ENCODE measurements at places on chromosomes 1 and 21.

DNA sequence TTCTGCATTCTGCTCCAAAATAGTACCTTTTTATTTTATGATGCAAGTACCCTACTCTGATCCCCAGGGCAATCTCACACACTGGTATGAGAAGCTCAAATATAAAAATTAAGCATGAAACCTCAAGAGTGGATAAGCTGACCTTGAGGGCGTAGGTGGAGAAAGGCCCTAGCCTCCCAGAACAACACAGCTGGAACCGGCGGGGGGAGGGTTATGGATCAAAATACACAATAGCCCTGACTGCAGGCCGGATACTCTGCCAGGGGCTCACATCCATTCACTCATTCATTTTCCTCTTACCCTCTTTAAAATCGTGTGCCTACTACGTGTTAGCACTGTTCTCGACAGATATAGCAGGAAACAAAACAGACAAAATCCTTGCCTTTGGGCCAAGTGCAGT lies 32.8 kb upstream of the ECE1 start:
- DNase-seq, result no peak

DNA sequence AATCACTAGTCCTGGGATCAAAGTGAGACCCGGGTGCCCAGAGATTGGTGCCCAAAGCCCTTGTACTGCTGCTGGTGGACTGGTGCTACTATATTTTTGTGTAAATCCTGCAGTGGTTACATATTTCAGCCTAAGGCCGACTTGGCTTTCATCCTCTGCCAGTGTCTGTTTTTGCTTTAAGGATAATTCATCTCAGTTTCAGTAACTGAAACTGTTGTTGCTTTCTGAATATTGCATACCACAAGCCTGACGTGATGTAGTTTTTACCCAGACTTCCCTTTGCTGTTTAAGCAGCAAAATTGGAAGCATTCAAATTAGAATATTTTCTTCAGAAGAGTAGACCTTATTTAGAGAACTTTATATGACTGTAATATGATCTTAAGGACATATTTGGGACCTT lies 341.8 kb downstream of the RYR2 start:
- DNase-seq, result no peak

- DNase-seq, result no peak
These were observed 586 bp downstream of the COL24A1 start for GRCh38 chr1:86155807-86156565.

DNA sequence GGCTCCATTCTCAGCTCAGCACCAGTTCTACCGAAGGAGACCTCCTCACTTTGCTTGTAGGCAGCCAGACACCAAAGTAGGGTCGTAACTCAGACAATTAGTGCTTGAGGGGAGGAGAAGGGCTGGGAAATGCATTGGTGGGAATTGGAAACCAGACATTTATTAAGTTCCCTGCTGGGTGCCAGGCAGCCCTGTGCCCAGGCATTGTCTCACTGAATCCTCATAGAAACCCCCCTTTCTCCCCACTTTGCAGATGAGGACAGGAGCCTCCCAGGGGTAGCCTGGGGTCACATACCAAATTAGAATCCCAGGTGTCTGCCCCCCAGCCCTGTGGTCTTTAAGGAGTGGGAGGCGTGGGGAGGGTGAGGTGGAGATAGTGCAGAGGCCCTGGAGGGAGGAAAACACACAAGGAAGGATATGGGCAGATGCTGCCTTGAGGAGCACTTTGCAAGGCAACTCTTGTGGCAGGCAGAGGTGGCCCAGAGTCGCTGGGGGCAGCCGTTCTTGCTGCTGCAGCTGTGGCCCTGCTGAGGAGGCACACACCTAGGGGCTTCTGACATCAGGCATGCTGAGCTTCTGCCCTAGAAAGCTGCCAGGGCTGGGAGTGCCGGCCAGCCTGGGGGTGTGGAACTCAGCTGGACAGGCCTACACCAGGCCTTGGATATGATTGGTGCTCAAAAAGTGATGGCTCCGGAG lies 29.4 kb downstream of the CDK18 start:
- no peak for DNase-seq

DNA sequence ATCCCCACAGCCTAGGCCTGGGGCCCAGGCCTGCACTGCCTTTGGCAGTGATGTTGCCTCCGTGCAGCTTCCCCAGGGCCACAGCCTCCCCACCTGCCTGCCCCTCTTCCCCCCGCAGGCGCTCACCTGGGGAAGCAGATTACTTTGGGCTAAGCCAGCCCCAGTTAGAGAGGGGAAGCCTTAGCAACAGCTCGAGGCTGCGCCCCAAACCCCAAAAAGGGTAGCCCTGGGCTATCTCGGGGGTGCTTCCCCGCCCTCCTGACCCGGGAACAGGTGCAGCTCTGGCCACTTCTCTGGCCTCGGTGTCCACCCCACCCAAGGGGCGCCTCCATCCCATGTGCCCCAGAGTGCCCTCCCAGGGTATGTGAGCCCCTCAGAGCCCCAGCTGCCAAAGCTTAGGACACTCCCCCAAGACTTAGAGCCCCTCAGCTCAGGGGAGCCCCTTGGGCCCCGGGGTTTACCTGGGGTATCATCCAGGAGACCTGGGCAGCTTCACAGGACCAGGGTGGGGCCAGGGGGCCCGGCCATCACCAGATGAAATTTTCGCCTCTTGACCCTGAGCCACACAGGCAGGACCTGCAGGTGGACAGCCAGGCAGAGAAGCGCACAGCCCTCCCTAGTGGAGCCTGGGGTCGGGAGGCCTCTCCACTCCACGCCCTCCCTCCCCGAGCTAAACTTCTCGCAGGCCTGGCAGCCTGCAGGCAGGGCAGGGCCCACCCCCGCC lies 3.3 kb upstream of the TTC34 start:
- no peak for DNase-seq

DNA sequence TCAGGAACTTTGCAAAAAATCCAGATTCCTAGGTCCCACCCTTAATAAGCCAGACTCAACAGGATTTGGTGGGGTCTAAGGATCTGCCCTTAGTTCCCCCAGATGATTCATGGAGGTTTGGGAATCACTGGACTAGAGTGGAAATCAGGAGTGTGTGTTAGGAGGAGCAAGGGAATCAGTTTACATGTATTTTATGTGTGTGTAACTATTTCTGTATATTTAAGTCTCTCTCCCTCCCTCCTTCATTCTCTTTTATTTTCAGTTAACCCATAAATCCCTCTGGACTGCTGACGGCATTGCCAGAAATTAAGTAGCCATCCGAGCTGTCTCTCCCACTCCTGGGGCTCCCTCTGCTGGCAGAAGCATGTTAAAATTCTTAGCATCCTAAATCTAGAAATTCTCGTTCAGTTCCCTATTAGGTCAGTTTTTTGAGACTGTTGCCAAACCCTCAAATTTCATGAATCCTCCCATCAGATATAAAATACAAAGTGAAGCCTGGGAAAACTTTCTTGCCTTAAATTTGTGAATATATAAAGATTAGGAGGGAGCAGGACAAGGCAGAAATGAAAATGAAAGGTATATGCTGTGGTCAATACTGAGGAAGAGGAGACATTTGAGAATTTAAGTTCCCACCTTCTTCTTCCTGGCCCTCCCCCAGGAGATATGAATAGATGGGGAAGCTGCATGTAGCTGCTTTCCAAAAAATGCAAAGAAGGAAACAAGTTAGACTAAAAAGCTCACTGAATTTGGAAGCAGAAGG lies 11.7 kb upstream of the HSD11B1 start:
- no peak for DNase-seq

DNA sequence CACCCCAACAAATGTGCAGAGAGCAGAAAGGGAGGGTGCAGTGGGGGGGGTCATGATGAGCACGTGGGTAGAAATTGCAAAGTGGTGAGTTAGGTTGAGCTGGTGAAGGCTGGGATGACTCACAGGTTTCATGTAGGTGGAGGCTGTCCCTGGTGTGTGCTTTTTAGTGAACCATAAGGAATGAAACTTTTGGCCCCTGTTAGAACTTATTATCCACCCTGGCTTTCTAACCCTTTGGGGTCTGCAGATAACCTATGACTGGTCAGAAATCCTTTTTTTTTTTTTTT lies 46.9 kb downstream of the DOP1B start:
- no peak for DNase-seq

GRCh38 chr21:42062236-42063022 lies 8.7 kb upstream of the UMODL1 start:
- no peak for DNase-seq

DNA sequence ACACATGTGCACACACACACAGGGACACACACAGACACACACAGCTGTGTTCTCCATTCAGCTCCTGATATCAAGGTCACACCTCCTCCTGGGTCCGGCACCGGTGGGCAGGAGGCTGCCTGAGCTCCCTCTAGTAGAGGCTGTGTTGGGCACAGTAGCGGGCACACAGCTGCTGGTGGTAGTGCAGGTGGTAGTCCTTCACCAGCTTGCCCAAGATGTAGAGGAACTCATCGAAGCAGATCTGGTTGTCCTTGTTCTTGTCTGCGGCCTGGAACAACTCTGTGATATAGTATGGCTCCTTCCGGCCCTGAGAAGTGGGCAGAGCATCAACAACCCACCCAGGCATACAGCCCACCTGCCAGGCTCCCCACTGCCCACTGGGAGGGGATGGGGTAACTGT lies 5.6 kb upstream of the S100A8 start:
- DNase-seq, result no peak

DNA sequence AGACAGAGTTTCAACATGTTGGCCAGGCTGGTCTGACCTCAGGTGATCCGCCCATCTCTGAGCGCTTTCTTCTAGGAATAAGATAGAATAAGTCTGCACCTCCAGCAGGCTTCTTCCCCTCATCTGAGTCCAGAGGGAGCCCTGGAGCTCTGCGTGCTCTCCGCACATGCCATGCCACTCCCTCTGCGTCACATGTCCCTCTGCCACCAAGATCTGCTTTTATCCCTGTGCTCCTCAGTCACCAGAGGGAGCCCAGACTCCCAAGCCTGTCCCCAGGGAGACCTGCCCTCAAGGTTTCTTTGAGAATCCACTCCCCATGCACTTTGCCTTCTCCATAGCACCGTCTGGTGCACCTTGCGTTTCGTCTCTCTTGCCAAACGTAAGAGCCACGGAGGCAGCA lies 213.0 kb downstream of the CAMTA1 start:
- DNase-seq, result no peak

- no peak for DNase-seq
These were observed 12.4 kb downstream of the NRIP1 start for GRCh38 chr21:15052459-15052763.

DNA sequence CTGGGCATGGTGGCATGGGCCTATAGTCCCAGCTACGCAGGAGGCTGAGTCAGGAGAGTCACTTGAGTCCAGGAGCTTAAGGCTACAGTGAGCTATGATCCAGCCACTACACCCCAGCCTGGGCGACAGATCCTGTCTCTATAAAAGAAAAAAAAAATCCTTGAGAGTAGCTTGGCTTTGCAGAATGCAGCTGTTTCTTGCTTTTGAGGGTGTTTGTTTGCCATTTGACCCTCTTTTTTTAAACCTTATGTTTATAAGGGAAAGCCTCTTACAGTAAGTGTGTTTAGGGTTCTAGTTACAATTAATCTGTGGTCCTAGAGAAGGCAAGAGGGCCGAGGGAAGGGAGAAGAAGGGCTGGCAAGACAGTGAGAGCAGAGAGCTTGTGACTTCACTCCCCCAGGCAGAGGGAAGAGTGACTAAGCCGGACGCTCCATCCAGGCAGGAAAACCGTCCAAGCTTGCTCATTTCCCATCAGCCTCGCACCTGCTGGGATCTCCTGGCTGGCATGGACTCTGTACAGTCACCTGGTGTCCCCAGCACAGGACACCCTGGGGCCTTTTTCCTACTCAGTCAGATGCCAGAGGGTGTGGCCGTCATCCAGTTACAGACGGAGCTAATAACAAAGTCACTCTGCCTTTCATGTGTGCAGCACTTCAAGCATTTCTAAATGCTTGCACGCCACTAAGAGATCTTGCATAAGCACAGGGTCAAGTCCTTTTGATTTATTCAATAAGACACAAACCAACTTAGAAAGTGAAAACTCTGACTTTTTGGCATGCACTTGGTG lies 55.5 kb upstream of the PSEN2 start:
- no peak for DNase-seq

GRCh38 chr1:195740862-195741261 lies 867.4 kb downstream of the KCNT2 start:
- no peak for DNase-seq

DNA sequence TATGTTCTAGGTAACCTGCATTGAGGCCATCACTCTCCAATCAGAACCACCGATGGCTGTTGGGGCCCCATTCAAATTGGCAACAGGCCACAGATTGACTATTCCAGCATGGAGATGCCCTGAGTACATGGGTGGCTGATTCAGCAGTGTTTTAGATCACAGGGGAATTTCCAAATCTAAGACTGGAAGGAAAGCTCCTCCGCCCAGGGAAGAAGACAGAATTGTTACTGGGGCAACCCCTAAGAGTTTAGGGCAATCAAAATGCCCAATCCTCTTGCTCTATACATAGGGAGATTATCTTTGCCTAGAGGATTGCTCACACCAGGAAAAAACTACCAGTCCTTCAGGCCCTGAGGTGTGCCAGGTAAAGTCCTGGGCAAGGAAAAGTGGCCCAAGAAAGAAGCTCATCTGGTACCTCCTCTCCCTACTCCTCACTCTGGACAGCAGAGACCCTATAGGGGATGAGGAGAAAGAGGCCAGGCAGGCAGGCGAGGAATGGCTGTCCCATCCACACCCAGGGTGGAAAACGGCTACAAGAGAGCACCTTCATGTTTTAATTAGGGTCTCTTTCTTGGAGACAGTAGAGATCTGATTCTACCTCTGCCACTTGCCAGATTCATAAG lies 5.8 kb downstream of the S100A8 start:
- DNase-seq, result no peak

- no peak for DNase-seq
These were observed 190.1 kb downstream of the HLX start for GRCh38 chr1:221069178-221069903.

- DNase-seq, result no peak
These were observed 24.2 kb downstream of the OLFML2B start for GRCh38 chr1:161999301-162000052.

GRCh38 chr1:177236962-177237361 lies 66.2 kb downstream of the BRINP2 start:
- DNase-seq, result no peak

DNA sequence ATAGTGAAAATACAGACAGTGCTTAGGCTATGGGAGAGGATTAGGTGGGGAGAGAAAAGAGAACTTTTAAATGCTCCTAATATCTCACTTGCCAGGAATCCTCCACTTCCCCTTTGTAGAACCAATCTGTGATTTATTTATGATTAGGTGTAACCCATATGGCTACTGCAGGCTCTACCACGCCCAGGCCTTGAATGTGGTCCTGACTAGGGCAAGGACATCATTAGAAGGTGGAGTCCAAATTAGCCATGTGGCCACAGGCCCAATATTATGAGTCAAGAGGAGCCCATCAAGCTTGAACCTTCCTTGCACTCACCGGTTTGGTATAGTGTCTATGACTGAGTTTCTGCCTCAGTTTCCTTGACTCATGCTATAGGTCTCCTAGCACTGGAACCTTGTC lies 141.4 kb downstream of the HMGB4 start:
- DNase-seq, result no peak

DNA sequence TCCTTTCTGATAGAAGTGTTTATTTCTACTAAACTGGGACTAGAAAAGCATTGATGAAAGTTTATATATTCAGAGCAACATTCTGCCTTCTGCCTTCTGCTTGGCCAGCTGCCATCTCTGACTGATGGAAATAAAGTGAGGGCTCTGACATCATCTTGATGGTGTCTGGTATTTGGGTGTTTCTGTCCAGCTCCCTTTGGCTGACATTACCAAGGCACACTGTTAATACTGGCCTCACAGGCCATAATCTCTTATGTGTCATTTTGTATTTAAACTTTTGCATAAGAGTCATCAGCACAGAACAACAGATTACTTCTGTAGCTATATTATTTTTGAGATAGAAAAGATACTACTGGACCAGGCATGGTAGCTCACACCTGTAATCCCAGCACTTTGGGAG lies 216.9 kb downstream of the RYR2 start:
- DNase-seq, result no peak

All from cortex of kidney (tissue), 1 donor.